ENCODE measurements at places on chromosomes 7 and 10.

DNA sequence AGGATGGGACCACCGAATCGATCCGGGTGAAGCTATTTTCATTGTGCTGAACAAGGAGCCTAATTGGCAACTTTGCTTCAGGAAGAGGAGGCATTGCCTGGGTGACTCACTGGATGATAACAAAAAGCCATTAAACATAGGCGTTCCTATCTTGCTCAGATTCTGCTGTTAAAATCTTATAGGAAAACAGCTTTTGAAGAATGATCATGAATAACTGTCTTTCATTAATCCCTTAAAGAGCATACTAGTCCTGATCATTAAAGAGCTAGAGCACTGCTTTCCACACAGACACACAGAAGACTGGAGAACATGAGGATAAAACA lies 174.2 kb upstream of the IMMP2L start:
- DNase-seq = no peak

- DNase-seq = no peak
These were observed 232.5 kb upstream of the PHYHIPL start for GRCh38 chr10:58943960-58944359.

DNA sequence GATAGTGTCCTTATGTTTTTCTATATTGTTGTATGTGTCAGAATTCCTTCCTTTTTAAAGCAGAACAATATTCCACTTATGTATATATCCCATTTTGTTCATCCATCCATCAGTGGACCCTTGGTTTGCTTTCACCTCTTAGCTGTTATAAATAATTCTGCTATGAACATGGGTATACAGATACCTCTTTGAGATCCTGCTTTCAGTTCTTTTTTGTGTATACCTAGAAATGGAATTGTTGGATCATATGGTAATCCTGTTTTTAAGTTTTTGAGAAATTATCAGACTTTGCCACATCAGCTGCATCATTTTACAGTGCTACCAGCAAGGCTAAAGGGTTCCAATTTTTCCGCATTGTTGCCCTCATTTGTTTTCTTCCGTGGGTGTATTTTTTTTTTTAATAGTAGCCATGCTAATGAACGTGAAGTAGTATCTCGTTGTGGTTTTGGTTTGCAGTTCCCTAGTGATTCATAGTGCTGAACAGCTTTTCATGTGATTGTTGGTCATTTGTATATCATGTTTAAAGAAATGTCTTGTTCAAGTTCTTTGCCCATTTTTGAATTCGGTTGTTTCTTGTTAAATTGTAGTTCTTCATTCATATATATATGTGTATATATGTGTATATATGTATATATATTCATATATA lies 87.8 kb downstream of the LCOR start:
- no peak for DNase-seq

DNA sequence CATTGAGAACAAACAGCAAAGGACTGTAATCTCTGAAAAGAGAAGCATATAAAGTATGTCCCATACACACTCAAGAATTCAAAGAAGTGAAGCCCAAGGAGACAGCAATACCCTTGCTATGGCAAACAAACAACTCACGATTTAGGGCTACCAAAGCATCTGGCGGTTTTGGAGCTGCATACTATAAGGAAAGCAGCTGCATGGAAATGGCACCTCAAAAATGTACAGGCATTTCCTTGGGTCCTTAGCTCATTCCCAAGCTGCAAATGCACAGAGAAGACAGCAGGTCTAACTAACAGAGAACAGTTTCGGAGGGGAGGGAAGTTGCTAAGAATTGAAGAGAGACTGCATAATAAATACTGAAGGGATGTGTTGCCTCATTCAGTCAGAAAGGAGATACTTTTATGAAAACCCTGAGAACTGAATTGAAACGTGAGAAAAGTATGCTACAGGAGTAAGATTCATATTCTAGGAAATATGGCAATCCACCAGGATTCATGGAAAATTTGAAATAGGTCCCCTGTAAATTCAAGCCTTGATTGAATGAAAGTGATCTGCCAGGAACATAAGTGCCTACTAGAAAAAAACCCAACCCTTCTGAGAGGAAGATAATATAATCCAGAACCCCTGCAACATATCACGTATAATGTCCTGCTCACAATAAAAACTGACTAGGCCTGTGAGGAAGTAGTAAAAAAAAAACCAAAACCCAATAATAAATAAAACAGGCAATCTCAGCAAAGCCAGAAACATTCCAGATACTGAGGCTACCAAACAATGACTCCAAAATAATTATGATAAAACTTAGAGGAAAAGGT lies 36.4 kb downstream of the CUBN start:
- no peak for DNase-seq

- DNase-seq = no peak
These were observed 342.8 kb downstream of the DNAJB6 start for GRCh38 chr7:157679607-157680006.

DNA sequence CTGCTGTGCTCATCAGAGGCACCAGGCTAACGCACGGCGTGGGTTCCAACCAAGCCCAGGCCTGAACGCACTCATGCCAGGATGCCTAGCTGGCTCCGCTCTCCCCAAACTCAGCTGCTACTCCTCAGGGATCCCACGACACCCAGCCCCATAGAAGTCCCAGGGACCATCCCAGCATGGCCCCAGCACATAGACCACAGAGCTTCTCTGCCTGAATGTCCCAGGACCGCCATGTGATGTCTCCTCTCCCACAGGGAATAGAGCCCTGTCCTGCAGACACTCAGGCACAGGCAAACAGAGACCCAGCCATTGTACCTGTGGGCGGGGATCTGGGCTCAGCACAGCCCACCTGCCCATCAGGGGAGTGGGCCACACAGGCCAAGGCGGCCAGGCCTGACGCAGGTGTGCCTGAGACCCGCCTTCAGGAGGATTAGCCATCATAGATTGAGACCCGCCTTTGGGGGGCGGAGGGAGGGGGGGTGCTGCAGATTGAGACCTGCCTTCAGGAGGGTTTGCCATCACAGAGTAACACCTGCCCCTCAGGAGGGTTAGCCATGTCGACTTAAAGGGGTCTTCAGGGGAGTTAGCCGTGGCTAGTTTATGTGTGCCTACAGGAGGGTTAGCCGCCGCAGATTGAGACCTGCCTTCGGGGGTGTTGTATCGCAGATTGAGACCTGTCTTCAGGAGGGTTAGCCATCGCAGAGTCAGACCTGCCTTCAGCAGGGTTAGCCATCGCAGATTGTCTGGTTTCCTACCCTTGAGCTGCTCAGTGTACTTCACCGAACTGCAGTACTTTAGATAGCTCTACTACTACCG lies 29.0 kb downstream of the RASGEF1A start:
- peak; percentile 32 for DNase-seq

GRCh38 chr10:128567551-128567950 lies 441.3 kb upstream of the MKI67 start:
- no peak for DNase-seq

DNA sequence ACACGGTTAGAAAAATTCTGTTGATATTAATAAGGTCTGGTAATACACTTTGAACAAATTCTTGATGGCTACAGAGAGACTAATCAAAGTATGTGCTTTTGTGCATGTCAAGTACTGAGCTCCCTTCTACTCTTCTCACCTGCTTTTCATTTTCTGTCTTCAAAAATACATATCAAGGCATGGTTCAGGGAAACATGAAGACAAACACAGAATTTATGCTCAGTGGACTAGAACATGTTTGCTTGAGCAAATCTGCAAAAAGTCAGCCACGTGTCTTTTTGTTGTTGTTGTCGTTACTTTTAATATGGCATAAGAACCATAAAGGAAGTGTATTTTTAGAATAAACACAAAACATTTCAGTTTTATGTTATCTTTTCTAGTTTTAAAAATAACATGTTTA lies 21.9 kb downstream of the CDK13 start:
- DNase-seq = no peak

- DNase-seq = no peak
These were observed 230.6 kb upstream of the CHRM2 start for GRCh38 chr7:136637813-136638212.

DNA sequence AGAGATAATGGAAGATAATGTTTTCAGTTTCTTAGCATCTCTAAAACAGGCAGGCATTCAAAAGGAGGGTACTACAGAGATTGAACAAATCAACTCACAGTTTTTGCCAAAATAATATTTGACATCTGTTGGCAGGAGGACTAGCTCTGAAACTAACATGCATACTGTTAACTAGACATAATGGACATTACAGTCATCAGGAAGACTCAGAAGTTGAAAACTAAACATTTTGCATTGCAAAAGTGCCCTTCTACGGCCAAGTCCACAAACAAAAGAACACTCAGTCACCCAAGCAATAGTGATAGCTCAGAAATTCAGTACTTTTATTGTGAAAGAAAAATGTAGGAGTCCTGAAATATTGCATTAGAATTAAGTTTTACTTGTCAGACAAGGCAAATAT lies 399.0 kb downstream of the HGF start:
- DNase-seq = no peak

Measured in left lobe of liver (tissue), 2 donors.